Breast epithelium (tissue), 4 donors: ENCODE measurements at places on chromosomes 3 and 15.

DNA sequence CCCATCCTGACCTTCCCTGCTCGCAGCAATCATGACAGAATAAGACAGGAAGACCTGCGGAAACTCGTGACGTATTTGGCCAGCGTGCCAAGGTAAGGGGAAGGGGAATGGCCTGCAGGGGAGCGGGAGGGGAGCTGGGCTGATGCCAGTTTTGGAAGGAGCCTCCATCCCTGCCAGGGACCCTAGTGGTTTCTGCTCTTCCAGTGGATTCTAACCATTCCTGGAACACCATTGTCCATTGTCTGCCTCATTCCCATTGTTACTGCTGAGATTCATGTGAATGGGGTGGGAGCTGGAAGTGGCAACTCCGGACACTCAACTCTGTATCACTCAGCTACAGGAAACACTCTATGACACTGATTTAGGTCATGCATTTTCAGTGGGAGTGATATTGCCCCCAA lies 242.9 kb upstream of the ROPN1 start:
- H3K27me3 ChIP-seq, result no peaks in the 10 kb centered on the region
- H3K4me3 ChIP-seq, result no peak overlapping the region
- no peak overlapping the region for H3K27ac ChIP-seq

GRCh38 chr3:141341536-141341935 lies 26.8 kb upstream of the ZBTB38 start:
- no peaks in the 10 kb centered on the region for H3K4me1 ChIP-seq
- H3K36me3 ChIP-seq, result no peaks in the 10 kb centered on the region
- H3K27me3 ChIP-seq, result no peaks in the 10 kb centered on the region
- no peak overlapping the region for H3K4me3 ChIP-seq

GRCh38 chr15:40338921-40339620 lies 1.7 kb downstream of the CCDC9B start:
- no peaks in the 10 kb centered on the region for H3K36me3 ChIP-seq
- H3K4me1 ChIP-seq, result peaks cover 42% of the 10 kb centered on the region
- peak overlapping the region; percentile 67 for H3K4me3 ChIP-seq
- H3K27me3 ChIP-seq, result no peaks in the 10 kb centered on the region

DNA sequence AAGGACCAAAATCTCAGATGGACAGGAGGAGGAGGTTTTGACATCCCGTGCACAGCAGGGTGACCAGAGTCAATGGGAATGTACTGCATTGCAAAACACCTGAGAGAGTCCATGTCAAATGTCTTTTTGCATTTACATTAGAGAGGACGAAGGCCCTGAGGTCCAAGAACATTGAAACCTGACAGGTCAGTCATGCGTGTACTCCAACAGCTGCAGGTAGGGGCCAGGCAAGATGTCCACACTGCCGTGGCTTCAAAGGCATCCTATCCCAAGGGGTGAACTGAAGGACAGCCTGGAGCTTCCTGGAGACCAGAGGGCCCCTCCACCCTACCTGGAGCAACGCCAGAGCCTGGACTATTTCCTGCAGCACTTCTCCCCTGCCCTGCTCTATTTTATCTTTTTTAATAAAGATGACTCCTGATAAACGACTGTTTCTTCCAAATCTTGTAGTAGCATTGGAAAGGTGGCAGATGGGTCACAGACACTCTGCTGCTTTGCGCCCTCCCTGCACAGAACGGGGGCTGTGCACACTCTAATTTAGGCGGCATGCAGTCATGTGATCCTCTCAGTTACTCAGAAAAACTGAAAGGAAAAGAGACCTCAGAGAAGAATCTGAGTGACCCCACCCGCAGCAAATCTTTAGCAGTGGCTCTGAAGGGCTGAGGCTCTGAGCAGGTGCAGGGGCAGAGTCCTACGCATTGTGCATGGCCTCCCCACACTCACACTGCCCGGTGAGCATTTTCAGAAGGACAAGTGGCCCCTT lies 68.2 kb downstream of the HMCES start:
- no peaks in the 10 kb centered on the region for H3K27me3 ChIP-seq
- H3K4me1 ChIP-seq, result no peaks in the 10 kb centered on the region
- no peaks in the 10 kb centered on the region for H3K36me3 ChIP-seq
- DNase-seq, result no peak
- H3K4me3 ChIP-seq, result no peak overlapping the region
- no peak overlapping the region for H3K27ac ChIP-seq

DNA sequence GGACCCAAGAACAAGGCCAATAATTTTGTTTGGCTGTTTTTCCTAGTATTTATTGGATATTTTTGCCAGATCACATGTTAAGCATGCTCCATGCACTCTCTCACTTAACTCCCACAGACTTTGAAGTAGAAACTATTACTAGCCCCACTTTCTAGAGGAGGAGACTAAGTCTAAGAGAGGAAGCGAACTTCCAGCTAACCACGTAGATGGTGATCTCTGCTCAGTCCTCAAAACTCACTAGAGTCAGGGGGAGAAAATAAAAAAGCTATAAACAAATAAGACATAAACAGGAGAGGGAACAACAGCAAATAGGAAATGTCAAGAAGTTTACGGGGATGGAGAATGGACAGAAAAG lies 481.0 kb upstream of the PROK2 start:
- no peak overlapping the region for H3K4me3 ChIP-seq
- DNase-seq, result no peak
- H3K36me3 ChIP-seq, result no peaks in the 10 kb centered on the region
- no peak overlapping the region for H3K27ac ChIP-seq
- H3K27me3 ChIP-seq, result no peaks in the 10 kb centered on the region
- H3K4me1 ChIP-seq, result no peaks in the 10 kb centered on the region

GRCh38 chr3:13831386-13831996 lies 48.4 kb downstream of the WNT7A start:
- H3K36me3 ChIP-seq, result no peaks in the 10 kb centered on the region
- H3K4me1 ChIP-seq, result no peaks in the 10 kb centered on the region
- no peaks in the 10 kb centered on the region for H3K27me3 ChIP-seq
- H3K27ac ChIP-seq, result no peak overlapping the region
- no peak for DNase-seq

DNA sequence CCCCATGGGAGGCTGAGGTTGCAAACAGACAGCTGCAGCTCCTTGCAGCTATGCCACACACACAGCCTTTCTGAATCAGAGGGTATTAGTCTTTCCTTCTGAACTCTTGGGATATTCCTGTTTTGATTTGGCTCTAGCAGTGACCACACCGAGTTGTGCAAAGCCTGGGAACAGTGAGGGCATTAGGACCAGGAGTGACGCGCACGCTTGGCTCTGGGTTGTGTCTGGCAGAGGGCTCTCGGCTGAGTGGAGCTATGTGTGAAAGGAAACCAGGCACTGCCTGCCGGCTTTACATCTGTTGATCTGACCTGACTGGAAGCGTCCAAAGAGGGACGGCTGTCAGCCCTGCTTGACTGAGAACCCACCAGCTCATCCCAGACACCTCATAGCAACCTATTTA lies at the start of gene GALNT15:
Gene GALNT15, plus strand, starts transcription at position 292 of the 400 bp plus-strand sequence. CDS start 472 bp downstream, outside the sequence.
- peaks cover 5% of the 10 kb centered on the region for H3K4me1 ChIP-seq
- no peaks in the 10 kb centered on the region for H3K27me3 ChIP-seq
- DNase-seq, result peak; percentile 75

- H3K27me3 ChIP-seq, result no peaks in the 10 kb centered on the region
- H3K36me3 ChIP-seq, result no peaks in the 10 kb centered on the region
- H3K27ac ChIP-seq, result no peak overlapping the region
- DNase-seq, result no peak
- no peak overlapping the region for H3K4me3 ChIP-seq
- no peaks in the 10 kb centered on the region for H3K4me1 ChIP-seq
These were observed 18.3 kb downstream of the RPN1 start for GRCh38 chr3:128632301-128632700.

DNA sequence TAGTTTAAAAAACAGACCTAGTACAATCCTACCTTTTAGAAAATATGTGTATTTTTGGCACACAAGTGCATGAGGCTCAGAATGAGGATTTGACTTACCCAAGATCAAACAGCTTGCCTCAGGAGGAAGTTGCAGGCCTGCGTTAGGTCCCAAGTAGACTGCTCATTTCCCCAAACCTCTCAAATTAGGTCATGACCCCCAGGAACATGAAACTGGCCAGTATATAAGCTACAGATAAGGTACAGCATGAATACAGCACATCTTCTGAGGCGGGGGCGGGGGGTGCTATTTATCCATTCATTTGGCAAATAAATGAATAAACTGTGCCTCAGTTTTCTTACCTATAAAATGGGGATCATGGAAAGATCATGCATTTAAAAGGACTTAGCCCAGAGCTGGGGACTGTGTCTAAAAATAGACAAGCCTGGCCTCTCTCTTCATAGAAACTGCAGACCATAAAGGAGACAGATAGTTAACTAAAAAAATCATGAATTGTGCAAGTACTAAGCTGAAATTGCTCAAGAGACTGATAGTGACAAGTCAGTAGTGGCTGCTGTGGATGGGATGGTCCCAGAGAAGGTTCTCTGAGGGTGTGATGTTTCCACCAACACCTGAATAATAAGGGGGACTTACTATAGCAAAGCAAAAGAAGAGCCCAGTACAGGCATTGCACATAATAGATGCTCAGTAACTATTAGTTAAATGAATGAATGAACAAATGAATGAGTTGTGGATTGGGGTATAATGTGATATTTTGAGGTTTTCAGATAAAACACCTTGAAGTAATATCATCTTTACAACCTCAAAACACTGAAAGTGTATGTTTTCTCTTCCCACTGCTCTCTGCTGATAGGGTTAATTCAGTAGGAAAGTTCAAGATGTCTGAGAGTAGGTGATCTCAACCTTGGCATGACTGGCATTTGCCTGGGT lies 258.5 kb upstream of the PROK2 start:
- no peaks in the 10 kb centered on the region for H3K4me1 ChIP-seq
- DNase-seq, result no peak
- H3K4me3 ChIP-seq, result no peak overlapping the region
- no peaks in the 10 kb centered on the region for H3K36me3 ChIP-seq
- no peak overlapping the region for H3K27ac ChIP-seq

DNA sequence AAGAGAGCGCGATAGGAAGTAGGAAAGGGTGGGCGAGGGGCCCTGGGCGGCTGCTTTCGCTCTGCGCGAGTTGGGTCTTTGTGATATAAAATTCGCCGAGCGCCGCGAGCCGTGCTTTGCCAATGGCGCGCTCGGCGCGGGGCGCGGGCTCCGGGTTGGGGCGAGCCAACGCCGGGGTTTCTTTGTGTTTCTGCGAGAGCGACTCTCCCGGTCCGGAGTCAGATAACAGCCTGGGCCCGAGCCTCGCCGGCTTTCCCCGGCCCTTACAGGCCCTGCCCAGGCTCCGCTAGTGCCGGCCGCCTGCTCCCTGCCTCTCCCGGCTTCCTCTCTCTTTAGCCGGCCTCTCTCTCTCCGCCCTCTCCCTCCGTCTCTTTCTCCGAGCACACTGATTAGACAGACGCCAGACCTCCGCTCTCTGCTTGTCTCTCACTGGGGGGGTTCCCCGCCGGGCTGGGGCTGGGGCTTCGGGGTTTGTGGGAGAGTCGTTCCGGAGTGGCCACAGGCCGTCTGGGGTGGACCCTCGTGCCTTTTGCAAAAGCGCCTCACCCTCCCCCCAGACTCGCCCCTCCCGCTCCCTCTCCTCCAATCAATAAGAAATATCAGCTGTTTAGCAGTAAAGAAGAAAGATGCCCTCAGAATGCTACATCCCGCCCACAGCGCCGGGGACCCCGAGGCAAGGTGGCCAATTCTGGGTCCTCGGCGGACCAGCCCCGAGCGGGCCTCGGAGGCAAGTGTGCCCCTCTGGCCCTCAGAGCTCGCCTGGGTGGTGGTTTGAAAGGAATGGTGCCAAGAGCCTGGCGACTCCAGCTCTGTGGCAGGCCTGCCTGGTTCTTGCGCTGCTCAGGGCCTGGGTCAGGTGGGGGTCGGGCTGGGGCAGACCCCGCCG lies 2.9 kb downstream of the NR2F2 start:
- no peaks in the 10 kb centered on the region for H3K36me3 ChIP-seq
- peak overlapping the region; percentile 93 for H3K27ac ChIP-seq
- peak overlapping the region; percentile 79 for H3K4me3 ChIP-seq
- no peaks in the 10 kb centered on the region for H3K4me1 ChIP-seq
- peak; percentile 21 for DNase-seq

DNA sequence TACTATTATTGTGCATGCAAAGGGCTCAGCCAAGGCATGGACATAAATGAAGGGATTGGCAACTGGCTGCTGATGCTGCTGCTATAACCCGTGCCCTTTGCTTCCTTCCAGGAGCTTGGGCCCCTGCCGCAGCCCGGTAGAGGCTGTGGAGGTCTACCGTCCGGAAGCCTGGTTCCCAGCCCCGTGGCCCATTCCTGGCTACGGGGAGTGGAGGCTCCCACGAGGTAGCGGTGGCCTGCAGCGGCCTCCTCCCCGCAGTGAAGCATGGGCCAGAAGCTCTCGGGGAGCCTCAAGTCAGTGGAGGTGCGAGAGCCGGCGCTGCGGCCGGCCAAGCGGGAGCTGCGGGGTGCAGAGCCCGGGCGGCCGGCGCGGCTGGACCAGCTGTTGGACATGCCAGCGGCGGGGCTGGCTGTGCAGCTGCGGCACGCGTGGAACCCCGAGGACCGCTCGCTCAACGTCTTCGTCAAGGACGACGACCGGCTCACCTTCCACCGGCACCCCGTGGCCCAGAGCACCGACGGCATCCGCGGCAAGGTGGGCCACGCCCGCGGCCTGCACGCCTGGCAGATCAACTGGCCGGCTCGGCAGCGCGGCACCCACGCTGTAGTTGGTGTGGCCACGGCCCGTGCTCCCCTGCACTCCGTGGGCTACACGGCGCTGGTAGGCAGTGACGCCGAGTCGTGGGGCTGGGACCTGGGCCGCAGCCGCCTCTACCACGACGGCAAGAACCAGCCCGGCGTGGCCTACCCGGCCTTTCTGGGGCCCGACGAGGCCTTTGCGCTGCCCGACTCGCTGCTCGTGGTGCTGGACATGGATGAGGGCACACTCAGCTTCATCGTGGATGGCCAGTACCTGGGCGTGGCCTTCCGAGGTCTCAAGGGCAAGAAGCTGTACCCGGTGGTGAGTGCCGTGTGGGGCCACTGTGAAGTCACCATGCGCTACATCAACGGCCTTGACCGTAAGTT lies 15.0 kb downstream of the SPSB4 start:
- no peak overlapping the region for H3K27ac ChIP-seq
- no peak overlapping the region for H3K4me3 ChIP-seq
- no peaks in the 10 kb centered on the region for H3K36me3 ChIP-seq
- H3K4me1 ChIP-seq, result no peaks in the 10 kb centered on the region

- H3K27ac ChIP-seq, result peak overlapping the region; percentile 80
- no peak for DNase-seq
- H3K4me3 ChIP-seq, result no peak overlapping the region
- no peaks in the 10 kb centered on the region for H3K27me3 ChIP-seq
- H3K4me1 ChIP-seq, result no peaks in the 10 kb centered on the region
These were observed 101.6 kb upstream of the NR2E3 start for GRCh38 chr15:71708741-71709140.

DNA sequence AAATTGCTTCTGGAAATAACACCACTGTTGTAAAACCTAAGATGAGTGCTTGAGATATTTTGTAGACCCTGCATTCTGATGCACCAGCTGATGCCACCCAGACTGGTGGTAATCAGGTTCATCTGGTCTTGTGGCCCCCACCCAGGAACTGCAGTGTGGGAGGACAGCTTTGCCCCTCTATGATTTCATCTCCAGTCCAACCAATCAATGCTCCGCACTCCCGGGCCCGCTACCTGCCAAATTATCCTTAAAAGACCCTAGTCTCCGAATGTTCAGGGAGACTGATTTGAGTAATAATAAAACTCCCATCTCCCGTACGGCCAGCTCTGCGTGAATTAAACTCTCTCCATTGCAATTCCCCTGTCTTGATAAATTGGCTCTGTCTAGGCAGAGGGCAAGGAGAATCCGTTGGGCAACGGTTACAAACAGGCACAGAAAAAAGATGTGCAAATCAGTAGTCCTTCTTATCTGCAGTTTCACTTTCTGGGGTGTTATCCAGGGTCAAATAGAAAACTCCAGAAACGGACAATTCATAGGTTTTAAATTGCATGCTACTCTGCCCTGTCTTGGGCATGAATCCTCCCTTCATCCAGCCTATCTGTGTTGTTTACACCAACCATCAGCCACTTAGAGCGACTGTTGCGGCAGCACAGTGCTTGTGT lies 29.2 kb upstream of the TRPM1 start:
- DNase-seq, result no peak
- H3K27me3 ChIP-seq, result no peaks in the 10 kb centered on the region
- H3K36me3 ChIP-seq, result no peaks in the 10 kb centered on the region
- H3K4me1 ChIP-seq, result no peaks in the 10 kb centered on the region
- no peak overlapping the region for H3K4me3 ChIP-seq
- no peak overlapping the region for H3K27ac ChIP-seq
